ENCODE measurements at places on chromosomes 13 and 19. TPM values are rescaled to one million over a fixed set of nuclear protein-coding genes. Genes with fewer than 3 reads are reported as not detected.

GRCh38 chr19:28710278-28710677 is 502.7 kb downstream of the UQCRFS1 start:
- DNase-seq, result no peak
- H3K4me1 ChIP-seq, result no peaks in the 10 kb centered on the region
- H3K27ac ChIP-seq, result no peak overlapping the region
- no peak overlapping the region for H3K4me3 ChIP-seq
- no peaks in the 10 kb centered on the region for H3K36me3 ChIP-seq

GRCh38 chr19:2702170-2703076 is at the start of gene GNG7:
GNG7 (minus strand) TSS chr19:2702694; CDS start chr19:2520688, 182,006 bp downstream.
- H3K27me3 ChIP-seq, result peaks cover 5% of the 10 kb centered on the region
- peak within 1 kb of the TSS; percentile 71 for H3K27ac ChIP-seq
- peak; percentile 92 for DNase-seq
- peaks cover 7% of the 10 kb centered on the region for H3K4me1 ChIP-seq
- peak within 1 kb of the TSS; percentile 56 for H3K4me3 ChIP-seq

Gene NFKBIB
- polyA plus RNA-seq, result 90.4 TPM

DNA sequence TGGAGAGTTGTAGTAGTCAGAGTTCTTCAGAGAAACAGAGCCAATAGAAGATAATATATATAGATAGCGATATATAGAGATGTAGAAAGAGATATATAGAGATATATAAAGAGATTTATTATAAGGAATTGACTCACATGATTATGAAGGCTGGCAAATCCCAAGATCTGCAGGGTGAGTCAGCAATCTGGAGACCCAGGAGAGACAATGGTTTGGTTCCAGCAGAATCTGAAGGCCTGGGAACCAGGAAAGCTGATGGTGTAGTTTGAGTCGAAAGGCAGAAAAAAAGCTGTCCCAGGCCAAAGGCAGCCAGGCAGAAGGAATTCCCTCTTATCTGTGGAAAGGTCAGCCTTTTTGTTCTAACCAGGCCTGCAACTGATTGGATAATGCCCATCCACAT is 194.1 kb downstream of the NUFIP1 start:
- no peak for DNase-seq
- H3K27me3 ChIP-seq, result no peaks in the 10 kb centered on the region
- H3K36me3 ChIP-seq, result no peaks in the 10 kb centered on the region
- H3K27ac ChIP-seq, result no peak overlapping the region
- H3K4me1 ChIP-seq, result no peaks in the 10 kb centered on the region

Gene SIGLEC5
- polyA plus RNA-seq, result 0.15 TPM

Gene ATP4B
- not detected for polyA plus RNA-seq

Gene CKM
- polyA plus RNA-seq, result 6,019 TPM

GRCh38 chr13:59873856-59874255 is 289.9 kb downstream of the DIAPH3 start:
- no peak for DNase-seq
- H3K4me3 ChIP-seq, result no peak overlapping the region
- no peaks in the 10 kb centered on the region for H3K4me1 ChIP-seq
- H3K27ac ChIP-seq, result no peak overlapping the region
- no peaks in the 10 kb centered on the region for H3K27me3 ChIP-seq
- no peaks in the 10 kb centered on the region for H3K36me3 ChIP-seq
